ENCODE measurements at places on chromosomes 11 and 22.

- no peak for DNase-seq
Measured at GRCh38 chr11:105667441-105667840, 57.6 kb downstream of the GRIA4 start.

DNA sequence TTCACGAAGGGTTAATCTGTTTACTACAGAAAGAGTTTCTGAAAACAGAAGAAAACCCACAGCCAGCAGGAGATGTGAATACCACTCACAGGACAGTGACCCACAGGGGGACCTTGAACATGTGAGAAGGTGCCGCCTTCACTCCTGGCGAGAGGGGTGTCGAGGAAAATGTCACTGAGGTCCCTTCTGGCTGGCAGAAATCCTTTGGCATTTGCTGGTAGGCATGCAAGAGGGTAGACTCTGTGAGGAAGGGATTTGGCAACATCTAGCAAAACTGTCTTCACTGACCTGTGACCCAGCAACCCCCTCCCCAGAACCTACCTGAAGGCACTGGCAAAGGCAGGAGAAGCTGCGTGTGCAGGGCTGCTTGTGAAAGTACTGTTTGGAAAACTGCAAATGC lies 8.6 kb downstream of the KCNQ1 start:
- DNase-seq: no peak

- DNase-seq: no peak
Measured at GRCh38 chr11:2836315-2837095, 49.1 kb downstream of the CDKN1C start.

DNA sequence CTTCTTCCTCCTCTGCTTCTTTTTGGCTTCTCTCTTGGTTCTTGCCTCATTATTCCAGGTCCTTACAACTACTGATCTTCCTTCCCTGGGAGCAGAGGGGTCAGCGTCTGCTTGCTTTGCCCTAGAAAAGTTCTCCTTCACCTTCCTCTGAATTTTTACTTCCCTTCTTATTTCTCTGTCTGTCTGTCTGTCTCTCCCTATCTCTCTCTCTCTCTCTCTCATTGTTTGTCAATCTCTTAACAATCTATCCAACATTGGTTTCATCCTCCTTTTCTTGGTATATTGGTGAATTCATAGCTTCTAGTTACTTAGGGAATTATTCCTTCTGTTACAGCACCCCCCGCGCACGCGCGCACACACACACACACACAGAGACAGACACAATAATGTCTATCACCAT lies 559.1 kb downstream of the MN1 start:
- DNase-seq: no peak

GRCh38 chr22:49479566-49479965 lies 348.1 kb downstream of the BRD1 start:
- DNase-seq: no peak

GRCh38 chr11:97361812-97362378 lies 972.1 kb downstream of the JRKL start:
- peak; percentile 10 for DNase-seq

DNA sequence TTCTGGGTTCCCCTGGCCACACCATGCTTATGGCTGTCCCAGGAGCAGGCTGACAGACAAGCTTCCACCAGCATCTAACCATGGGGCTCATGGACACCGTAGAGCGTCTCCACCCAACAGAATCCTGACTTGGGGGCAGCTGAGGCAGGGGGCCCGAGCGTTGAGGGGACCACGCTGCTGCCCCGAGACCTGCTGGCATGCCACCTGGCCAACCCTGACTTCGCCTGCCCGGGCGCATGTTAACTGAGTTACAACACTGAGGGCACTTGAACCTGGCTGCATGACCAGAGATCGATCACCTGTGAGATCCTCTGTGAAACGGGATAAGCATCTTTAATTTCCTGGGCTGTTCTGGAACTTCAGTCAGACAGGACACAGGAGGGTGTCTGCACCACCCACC lies 13.7 kb downstream of the PPM1F start:
- no peak for DNase-seq

- no peak for DNase-seq
Measured at GRCh38 chr11:118427707-118428106, 8.6 kb upstream of the KMT2A start.

Measured in smooth muscle cell of the brain vasculature (primary cell).